GM23338 (cell line): ENCODE measurements at places on chromosomes 2 and 18.
A peak's percentile ranks its signal among the peaks of the same experiment; 100 is the strongest.

DNA sequence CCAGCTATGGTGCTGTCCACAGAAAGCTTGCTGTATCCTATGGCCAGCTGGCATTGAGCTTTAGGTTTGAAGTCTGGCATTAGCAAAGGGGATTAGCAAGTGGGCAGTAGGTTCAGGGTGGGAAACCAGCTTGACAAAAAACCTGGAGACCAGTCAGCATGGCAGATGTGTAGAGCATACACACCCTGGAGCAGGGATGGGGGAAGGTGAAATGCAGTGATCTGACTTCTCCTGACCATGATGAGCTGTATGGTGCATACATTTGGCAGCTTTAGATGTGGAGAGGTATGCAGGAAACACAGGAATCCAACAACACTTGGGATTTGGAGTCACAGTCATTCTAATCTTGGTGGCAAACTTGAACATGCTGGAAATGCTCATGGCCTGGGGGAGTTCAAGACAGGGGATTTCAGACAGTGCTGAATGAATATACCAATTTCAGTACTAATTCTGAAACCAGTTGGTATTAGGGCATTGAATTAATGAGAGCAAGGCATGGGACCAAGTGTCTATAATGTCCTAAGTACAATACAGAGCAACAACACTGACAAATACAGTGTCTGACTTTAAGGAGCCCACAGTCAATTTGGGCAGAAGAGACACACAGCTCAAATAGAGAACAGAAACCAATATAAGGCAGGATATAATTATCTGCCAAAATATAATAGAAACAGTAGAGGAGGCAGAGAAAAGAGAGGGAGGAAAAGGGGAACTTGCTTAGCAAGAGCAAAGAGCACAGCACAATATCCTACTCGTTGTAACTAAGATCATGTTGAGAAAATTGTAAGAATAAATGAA, 11.8 kb downstream of the ARHGAP15 start:
- DNase-seq, result no peak

DNA sequence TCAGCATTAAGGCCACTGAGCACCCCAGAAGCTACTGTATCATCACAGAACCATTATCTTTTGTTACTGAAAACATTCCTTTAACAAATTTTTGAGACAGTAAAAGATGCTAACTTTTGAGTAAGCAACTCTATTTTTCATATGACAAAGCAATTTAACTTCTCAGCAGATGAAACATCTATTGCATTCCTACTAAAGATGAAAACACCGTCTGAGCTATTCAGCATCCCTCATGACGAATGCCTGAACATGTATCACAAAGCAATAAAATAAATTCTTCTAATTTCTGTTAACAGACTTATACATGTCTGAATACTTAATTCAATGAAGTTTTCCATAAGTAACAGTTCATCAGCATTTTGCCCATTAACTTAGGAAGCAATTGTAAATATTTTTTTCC, 23.9 kb downstream of the CHN1 start:
- no peak for DNase-seq

GRCh38 chr2:35852-36251, 10.5 kb downstream of the FAM110C start:
- DNase-seq, result no peak

DNA sequence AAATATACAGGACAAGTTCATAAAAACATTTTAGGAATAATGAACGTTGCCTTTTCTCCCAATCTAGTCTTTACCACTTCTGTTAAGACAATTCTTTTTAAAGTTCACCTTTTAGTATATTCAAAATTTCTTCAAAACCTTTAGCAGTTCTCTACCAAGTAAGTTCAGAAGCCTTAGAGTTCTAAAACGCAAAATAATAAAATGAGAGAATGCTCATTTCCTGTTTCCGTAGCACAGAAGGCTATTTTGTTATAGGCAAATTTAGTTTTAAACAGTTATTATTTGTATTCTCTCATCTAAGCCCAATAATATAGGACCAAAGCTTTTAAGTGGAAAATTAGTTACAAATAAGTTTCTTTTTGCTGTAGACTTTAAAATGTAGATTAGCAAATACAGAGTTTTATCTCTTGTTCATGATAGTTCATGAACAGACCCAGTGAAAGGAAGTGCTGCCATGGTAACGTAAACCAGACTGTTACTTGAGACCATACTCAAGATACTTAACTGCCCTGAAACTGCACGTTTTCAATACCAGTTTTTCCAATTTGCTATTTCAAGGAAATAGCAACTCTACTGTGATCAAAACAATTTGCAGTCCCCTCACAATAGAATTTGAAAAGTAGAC, 173.1 kb upstream of the STON1 start:
- DNase-seq, result peak; percentile 43

DNA sequence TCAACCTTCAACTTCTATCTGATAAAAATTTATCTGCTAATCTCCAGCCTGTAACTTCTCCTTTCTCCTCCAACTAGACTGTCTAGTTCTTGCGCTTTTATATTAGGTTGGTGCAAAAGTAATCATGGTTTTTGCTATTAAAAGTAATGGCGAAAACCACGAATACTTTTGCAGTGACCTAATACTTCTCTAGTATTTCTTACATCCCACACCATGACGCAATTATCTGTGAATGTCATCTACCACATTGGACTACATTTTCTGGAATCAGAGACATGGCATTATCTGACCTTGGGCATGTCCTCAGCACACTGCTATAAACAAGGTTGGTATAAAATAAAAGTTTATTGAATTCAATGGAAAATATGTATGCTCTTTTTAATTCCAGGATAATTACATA, 370.2 kb upstream of the LYPD1 start:
- DNase-seq, result no peak

GRCh38 chr2:196140213-196140612, 31.2 kb downstream of the STK17B start:
- DNase-seq, result no peak
